CD4-positive, alpha-beta T cell treated with Interleukin-15 for 1 hour (primary cell): ENCODE measurements at places on chromosomes 4 and X.
A peak's percentile ranks its signal among the peaks of the same experiment; 100 is the strongest.

DNA sequence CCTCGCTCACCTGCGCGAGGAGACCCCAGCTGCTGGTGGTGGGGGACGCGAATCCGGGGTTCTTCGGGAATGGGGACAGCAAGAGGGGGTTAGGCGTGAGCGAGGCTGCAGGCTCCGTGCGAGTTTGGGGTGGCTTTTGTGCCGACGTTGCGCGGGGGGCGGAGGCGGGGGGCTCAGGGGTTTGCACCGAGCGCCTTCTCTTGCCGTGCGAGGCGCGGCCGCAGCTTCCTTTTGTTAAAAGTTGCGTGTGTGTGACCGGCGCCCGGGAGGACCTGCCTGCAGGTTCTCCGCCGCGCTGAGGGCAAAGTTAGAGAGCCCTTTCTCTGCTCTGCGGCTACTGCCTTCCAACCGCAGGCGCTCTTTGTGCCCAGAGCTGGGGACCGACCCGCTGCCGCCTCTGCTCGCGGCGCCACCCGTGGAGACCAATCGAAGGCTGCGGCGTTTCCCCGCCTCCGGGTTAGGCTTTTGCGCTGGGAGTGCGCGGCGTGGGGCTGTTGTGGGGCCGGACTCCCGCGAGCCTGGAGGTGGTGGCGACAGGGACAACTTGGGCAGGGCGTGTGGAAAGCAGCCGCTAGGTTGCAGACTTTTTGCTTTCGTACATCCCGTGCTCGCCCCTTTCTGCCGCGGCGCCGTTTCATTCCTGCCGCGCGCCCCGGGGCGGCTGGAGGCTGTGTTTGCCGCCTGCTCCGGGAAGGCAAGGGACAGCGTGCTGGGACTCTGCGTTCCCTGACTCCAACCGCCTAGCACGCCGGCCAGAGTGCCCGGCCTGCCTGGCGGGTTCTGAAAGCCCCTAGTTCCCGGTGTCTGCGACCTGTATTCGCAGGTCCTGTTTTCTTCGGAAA lies 716 bp downstream of the KIT start:
- peak; percentile 17 for DNase-seq

DNA sequence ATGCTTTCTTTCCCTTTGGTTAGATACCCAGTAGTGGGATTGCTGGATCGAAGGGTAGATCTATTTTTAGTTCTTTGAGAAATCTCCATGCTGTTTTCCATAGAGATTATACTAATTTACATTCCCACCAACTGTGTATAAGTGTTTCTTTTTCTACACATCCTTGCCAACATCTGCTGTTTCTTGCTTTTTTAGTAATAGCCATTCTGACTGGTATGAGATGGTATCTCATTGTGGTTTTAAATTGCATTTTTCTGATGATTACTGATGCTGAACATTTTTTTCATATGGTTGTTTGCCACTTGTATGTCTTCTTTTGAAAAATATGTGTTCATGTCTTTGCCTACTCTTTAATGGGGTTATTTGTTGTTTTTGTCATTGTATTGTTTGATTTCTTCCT lies 6.6 kb upstream of the AGA start:
- no peak for DNase-seq

- DNase-seq: no peak
These were observed 9.5 kb downstream of the XAGE1B start for GRCh38 chrX:52507331-52507730.

DNA sequence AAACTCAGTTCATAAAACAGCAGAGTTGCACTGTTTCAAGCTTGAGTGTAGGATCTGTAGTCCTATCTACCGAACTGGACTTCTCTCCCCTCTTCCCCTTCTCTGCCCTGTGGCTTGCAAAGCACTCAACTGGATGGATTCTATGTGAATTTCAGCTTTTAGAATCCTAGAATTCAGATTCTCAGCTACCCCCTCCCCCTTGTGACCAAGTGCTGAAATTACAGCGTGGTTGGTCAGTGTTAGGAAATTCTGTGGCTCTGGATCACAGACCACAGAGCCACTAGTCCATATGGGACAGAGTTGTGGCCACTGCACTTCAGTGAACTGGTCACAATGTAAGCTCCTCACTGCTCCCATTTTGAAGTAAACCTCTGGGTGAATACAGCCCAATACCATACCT lies 64.6 kb upstream of the TRPC5 start:
- no peak for DNase-seq

- peak; percentile 98 for DNase-seq
These were observed 436 bp upstream of the PPP3CA start for GRCh38 chr4:101347557-101348366.

DNA sequence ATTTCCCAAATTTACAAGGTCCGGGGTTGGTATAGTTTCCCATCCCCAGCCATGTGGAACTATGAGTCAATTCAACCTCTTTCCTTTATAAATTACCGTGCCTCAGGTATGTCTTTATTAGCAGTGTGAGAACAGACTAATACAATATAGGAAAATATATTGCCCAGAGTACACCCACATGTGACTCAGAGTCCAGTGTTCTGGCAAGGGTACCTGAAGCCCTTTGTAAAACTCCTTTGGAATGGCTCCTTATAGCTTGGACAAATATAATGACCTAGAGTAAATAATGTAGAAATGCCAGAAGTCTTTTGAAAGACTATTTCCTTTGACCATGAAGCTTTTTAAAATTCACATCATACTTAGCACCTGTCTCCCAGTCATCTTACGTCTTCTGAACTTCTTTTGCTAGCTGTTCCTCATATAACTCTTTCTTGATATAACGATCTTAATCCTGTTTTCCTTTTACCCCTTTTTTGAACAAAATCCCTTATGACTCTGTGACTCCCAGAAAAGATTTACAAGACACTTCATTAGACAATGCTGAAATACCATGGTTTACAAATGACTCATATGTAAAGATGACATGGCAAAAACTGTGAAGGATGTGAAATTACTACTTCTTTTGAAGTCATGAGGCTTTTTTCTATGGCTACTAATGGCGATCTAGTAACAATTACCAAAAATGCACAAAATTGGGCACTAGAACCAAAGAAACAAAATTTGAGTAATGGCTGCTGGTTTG lies 408.9 kb downstream of the NAP1L3 start:
- DNase-seq: no peak

DNA sequence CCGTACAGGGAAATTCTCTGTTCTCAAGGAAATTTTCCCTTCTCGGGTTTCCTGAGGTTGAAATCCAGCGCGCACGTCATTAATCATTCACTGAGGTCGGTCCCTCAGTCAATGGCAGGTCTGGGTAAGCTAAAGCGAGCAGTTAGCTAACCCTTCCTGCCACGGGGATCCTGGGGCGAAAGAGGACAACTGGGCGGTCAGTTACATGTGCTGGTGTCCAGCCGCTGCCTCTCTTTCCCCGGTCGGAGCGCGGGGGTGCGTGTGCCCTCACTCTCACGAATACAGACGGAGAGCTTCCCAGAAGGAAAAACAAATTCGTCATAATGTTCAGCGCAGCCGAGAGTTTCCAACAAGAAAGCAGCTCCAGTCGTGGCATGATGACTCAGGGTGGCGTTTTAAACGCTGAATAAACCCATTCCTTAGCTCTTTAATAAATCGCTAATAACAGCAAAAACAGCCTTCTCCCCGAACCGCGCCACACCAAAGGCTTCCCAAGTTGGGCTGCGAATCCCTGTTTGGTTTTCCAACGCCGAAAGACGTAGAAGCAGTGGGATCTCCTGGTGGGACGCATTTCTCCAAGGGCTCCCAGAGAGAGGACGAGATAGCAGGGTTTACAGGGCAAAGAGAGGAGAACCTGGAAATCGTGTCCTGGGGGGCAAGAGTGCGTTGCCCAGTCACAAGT lies 752 bp upstream of the FGF5 start:
- DNase-seq: no peak

DNA sequence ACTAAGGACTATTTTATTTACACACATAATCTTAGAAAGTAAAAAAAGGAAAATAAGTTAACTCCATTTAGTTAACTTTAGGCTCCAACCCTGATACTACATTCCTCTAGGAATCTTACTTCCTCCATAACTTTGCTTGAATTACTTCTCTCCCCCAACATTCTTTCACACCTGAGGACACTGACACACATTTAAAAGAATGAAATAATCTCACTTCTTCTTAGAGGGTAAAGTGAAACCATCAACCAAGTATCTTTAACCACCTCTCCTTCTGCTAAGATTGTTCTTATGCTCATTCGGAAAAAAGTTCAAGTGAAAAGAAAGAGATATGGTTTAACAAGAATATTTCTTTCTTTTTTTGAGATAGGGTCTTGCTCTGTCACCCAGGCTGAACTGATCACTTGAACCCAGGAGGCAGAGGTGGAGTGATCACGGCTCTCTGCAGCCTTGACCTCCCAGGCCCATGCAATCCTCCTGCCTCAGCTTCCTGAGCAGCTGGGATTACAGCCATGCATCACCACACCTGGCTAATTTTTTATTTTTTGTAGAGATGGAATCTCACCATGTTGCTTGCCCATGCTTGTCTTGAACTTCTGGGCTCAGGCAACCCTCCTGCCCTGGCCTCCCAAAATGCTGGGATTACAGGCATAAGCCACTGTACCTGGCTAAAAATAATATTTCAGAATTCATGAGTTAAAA lies 28.5 kb downstream of the SLC25A4 start:
- DNase-seq: no peak

DNA sequence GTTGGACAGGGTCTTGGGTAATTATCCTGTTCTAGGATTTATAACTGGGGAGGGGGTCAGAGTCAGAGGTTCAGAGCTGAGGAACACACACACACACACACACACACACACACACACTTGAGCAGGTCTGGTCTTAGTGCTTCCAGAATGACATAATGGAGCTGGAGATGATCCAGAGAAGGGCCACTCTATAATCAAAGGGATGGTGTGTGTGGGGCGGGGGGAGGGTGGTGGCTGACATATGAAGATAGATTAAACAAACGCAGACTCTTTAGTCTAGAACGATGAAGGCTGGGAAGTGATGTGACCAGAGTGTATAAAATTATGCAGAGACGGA lies 434 bp upstream of the TMEM255A start:
- DNase-seq: no peak

- no peak for DNase-seq
These were observed 84.8 kb upstream of the EDNRA start for GRCh38 chr4:147396105-147396504.

DNA sequence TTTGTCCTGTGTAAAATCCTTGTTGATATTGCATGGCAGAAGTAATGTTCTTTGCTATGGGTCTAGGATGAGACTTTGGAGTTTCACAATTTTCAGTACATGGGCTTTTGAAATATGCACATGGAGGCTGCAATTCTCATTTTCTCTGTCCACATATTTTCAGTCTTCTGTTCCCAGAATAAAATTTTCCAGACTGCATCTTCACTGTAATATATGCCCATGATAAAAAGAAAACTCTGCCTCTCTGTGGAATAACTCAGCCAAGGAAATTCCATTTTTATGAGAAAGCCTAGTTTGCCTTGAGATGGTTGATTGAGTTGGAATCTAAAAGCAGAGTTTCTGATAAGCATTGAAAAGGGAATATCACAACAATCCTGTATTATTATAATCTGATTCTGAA lies 601.4 kb upstream of the AADAT start:
- DNase-seq: no peak

DNA sequence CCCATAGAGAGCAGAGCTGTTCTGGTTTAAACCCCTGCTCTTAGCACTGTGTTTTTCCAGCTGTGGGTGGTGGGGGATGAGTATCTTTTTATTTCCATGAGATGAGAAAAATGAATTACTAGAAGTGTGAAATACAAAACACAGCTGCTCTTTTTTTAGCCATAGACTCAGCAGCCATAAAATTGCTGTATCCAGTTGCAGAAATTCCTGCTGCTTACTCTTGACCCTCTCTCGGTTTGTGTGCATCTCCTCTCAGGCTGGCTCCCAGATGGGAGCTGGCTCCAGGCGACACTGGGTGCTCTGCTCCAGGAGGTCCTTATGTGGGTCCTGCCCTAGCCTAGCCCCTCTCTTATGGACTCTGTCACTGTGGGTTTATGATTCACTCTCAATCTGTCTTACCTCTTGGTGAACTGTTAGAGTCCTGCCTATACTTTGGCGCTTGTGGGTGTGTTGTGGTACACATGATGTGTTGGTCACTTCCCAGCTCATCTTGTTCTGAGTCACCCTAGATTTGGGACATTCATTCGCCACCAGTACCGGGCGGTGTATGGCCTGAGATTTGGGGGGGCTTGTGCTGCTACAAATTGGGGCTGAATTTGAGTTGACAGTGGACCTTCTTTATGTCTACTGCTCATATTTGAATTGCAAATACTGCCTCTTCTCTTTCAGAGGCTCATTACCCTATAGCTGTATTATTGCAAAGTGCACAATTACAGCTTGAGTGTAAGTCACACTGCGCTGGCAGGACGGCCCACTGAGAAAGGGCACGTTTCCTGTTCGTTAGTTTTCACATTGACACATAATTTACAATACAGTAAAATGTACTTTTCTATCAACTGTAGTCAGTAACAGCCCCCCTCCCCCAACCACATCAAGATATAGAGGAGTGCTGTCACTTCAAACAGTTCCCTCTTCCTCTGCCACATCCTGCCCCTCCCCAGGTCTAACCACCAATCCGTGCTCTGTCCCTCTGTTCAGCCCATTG lies 46.9 kb upstream of the MSANTD1 start:
- DNase-seq: peak; percentile 74

GRCh38 chr4:21780148-21780547 lies 168.4 kb downstream of the KCNIP4 start:
- DNase-seq: no peak

DNA sequence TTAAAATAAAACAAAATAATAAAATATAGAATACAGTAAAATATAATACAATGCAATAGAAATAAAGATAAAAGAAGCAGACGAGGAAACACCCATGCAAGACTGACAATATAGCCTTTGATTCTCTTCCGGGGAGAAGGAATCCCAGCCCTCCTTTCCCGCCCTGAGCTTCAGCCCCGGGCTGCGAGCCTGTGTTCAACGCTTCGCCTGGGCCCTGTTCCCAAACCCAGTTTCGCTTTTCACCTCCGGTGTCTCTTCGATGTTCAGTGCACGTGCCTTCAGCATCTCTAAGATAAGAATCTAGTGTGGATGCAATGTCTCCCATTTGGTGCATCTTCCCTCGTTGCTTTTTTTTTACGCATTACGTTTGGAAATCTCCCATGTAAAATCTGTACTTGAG lies 38.4 kb upstream of the ARSD start:
- no peak for DNase-seq

DNA sequence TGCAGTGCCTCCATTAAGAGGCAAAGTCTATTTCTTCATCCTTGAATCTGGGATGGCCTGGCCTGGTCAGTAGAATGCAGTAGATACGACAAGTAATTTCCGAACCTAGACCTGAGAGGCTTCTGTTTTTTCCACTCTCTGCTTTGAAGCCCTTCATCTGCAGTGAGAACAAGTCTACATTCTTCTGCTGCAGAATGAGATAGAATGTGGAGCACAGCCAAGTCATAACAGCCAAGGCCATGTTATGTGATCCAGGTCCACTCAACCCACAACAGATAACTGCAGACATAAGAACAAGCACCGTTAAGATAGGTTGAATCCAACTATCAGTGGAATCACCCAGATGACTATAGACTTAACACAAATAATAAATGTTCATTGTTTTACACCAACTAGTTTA lies 1297.7 kb downstream of the C4orf33 start:
- DNase-seq: no peak

GRCh38 chr4:6634746-6635145 lies 5.7 kb upstream of the MRFAP1 start:
- DNase-seq: no peak
